ENCODE measurements at places on chromosomes 1 and 21. TPM values are rescaled to one million over a fixed set of nuclear protein-coding genes. Genes with fewer than 3 reads are reported as not detected.

CYP2J2 gene
- not detected for total RNA-seq

FMN2 gene
- total RNA-seq, result 50.0 TPM

GRCh38 chr1:221644663-221645258, 97.1 kb downstream of the DUSP10 start:
- no peak for DNase-seq
- H3K27me3 ChIP-seq, result no peaks in the 10 kb centered on the region
- no peaks in the 10 kb centered on the region for H3K36me3 ChIP-seq
- H3K4me1 ChIP-seq, result no peaks in the 10 kb centered on the region
- no peak overlapping the region for H3K4me3 ChIP-seq

DNA sequence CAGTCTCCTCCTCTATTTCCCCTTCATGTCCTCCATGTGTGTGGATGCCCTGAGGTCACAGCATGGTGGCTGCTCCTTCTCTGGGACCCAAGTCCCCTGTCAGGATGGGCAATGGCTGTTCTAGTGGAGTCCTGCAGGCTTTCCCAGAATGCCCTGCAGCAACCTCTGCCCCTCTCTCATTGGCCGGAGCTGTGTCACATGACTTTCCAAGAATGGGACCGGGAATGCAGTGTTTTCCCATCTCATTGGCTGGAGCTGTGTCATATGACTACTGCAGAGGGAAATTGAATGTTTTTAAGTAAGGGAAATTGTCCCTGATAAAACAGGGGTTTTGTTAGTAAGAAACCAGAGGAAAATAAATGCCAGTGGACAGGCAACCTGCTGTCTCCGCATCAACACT, 365.9 kb downstream of the PTPRU start:
- H3K27ac ChIP-seq, result no peak overlapping the region
- no peak for DNase-seq
- H3K4me3 ChIP-seq, result no peak overlapping the region

GRCh38 chr1:153565529-153566374, at the start of gene S100A2:
TSS of gene S100A2 (minus strand) at chr1:153565844. CDS start at chr1:153563877, 1,967 bp downstream.
- H3K4me3 ChIP-seq, result no peak within 1 kb of the TSS
- H3K27me3 ChIP-seq, result no peaks in the 10 kb centered on the region
- H3K27ac ChIP-seq, result peak within 1 kb of the TSS; percentile 94
- H3K4me1 ChIP-seq, result peaks cover 31% of the 10 kb centered on the region
- DNase-seq, result peak; percentile 97

DNA sequence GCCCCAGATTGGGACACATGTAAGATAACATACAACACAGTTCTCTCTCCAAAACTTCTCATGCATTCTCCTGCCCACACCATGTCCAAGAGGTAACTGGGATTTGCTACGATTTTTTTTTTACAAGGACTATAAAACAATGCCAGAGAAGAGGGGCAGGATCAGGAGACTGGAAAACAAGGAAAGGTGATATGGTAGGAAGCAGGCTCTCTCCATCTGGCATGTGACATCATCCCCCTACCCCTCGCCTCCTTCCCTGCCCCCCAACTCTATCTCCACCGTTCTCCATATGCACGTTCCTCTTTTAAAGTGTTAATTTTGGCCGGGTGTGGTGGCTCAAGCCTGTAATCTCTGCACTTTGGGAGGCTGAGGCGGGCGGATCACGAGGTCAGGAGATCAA, 20.7 kb downstream of the OLIG2 start:
- H3K36me3 ChIP-seq, result no peaks in the 10 kb centered on the region
- H3K27me3 ChIP-seq, result peaks cover 23% of the 10 kb centered on the region
- no peak overlapping the region for H3K27ac ChIP-seq
- H3K4me3 ChIP-seq, result no peak overlapping the region
- peaks cover 5% of the 10 kb centered on the region for H3K4me1 ChIP-seq

DNA sequence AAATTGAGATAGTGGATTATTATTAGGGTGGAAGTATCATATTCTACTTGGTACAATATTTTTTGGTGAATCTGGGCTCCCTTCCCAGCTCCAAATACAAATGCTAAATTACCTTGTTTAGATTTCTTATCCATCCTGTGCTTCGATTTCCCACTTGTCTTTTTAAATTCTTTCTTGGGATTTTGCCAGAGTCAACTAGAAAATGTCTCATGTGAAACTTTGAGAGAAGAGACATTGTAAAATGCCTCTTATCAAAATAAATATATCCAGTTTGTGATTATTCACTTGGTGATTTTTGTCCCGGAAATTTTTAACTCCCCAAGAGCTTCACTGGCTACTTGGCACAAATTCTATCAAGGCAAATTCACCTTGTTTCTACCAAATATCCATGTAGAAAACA, 202.0 kb downstream of the FMN2 start:
- no peaks in the 10 kb centered on the region for H3K27me3 ChIP-seq
- no peak overlapping the region for H3K4me3 ChIP-seq
- peaks cover 7% of the 10 kb centered on the region for H3K4me1 ChIP-seq
- no peak overlapping the region for H3K27ac ChIP-seq
- peaks cover 1% of the 10 kb centered on the region for H3K36me3 ChIP-seq
- DNase-seq, result peak; percentile 18

All from IMR-90 (cell line).